Small intestine (tissue), 16 donors: ENCODE measurements at places on chromosomes 3 and 15.

GRCh38 chr3:167940241-167940640 lies 155.5 kb downstream of the GOLIM4 start:
- DNase-seq, result no peak

DNA sequence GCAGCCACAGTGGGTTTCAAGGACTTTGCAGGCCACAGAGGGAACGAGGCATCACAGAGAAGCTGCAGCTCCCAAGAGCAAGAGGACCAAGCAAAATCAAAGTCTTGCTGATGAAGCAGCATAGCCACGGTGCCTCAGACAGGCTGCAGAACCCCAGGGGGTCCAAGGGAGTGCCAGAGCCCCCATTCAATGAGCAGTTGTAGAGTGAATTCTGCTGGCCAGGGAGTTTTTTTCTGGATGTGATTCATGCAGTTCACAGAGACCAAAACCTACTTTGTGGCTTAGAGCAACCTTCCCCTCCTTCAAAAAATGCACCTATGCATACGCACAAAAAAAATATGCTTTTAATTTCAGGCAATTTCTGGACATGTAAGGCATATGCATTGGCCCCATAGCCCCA lies 409.0 kb downstream of the VPS13C start:
- no peak for DNase-seq

DNA sequence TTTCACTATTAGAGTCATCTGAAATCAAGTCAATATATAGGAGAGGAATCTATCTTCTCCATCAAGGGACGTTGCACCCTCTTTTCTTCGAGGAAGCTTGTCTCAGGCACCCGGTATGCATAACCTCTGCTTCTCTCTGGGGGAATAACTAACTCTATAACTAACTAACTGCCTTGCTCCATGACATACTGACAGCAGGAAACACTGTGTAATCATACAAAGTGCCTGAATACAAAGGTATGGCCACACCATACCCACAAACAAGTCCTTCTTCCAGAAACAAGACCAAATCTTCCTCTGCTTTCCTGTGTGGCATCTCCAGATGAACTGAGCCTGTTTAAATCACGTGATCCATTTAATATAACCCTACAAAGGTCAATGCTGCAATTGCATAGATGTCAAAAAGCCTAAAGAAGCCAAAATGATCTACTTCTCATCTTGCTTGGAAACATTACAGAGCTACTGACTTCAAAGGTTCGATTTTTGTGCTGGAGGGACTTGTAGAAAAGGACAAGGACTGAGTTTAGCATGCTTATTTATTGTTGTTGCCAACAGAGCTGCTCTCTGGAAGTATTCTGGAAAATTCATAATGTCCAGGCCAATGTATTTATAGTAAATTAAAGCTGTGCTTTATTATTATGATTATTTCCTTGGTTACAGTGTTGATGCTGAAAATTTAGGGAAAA lies 380.5 kb downstream of the FOXP1 start:
- DNase-seq, result no peak

GRCh38 chr3:58630076-58630709 lies 36.4 kb downstream of the FAM3D start:
- peak; percentile 83 for DNase-seq

DNA sequence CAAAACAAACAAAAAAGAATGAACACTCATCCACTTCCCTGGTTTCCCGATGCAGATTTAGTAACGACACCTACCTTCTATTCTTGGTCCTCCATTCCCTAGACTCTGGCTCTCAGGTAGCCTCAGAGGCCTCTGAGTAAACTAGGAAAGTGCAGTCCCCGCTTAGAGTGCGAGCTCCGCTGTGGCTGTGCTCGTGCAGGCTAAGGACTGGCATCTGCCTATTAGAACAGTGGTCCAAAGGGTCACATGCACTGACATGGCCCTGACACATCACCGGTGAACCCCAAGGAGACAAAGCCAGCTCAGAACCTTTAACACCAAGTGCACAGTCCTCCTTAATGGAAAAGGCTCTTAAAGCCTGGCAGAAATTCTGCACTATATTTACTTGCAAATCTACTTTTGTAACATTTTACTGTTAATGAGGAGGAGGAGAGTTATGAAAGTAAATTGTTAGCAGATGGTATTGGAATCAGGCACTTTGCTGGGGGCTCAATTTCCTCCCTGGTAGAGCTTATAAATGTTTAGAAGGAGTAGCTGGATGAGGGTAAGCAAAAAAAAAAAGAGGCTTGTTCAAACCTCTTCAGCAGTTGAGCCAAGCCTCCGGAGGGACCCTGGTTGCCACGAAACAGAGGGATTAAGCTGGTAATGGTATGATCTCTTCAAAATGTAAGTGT lies 31.1 kb downstream of the VGLL4 start:
- DNase-seq, result no peak

DNA sequence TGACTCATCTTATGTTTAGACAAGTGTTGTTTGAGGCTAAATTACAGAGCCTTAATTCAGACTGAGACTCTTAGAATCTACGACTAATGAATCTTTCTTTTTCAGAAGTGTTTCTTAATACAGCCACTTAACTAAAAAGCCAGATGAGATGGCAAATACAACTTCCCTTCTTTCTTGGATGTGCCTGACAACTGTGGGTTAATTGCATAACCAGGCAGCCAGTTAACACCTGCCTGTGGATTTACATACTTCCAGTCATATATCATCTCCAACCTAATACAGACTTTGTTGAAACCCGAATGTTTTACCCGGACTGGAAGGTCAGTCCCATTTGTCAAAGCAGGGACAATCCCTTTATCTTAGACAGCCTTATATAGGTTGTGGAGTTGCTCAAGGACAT lies 297.6 kb downstream of the VPS13C start:
- DNase-seq, result no peak

DNA sequence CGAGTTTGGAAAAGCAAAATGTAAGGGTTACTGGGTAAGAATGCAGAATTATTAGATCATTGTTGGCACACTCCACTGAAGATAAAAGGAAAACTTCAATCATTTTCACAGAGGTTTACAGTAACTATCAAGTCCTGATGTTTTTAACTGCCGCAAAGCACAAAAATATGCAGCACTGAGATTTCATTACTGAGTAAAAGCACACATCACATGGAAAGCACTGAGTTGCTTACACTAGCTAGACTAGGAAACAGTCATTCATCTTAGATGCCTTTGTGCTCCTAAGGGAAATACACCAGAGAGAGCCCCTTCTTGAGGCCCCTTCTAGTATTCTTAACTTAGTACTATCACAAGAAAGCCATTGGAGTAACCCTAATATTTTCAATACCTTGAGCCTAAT lies 11.8 kb upstream of the P2RY1 start:
- no peak for DNase-seq

- peak; percentile 79 for DNase-seq
These were observed 9.3 kb upstream of the NR2E3 start for GRCh38 chr15:71800835-71801745.

GRCh38 chr15:41251411-41251810 lies 20.3 kb downstream of the CHP1 start:
- DNase-seq, result no peak

- no peak for DNase-seq
These were observed 64.8 kb downstream of the NTRK3 start for GRCh38 chr15:88191812-88192165.

DNA sequence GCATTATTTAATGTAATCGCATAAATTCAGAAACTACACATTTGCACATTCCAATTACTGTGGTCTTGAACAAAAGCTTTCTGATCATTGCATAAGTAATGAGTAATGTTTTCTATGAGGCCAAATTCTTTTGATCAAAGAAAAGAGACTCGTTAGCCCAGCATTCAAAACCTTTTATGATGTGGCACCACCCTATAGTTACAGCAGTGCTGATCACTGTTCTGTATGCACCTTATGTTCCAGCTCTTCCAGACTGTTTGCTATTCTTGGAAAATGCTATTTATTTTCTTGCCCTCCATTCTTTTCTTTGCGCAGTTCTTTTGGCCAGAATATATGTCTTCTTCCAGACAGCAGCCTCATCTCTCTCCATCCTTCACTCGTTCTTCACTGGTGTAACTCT lies 42.3 kb downstream of the MAP3K13 start:
- no peak for DNase-seq

GRCh38 chr3:142337994-142338393 lies 109.8 kb downstream of the XRN1 start:
- DNase-seq, result no peak

GRCh38 chr3:107657971-107658370 lies 135.2 kb downstream of the BBX start:
- DNase-seq, result no peak

DNA sequence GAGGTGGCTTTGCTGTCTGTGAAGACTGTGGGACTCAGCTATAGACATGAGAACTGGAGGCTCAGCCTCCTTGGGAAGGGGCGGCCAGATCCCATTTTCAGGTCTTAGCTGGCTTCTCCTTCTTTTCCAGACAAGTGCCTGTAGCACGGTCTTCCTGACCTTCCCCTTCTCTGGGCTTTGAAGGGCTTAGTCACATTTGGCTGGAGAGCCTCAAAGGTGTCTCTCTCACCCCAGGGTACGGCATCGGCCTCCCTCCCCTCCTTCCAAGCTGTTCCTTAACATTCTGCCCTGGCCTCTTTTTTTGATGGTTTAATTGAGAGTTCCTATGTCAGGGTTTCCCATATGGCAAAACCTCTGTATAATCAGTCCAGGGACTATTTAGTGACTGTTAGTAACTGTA lies 242.7 kb downstream of the THSD4 start:
- DNase-seq, result no peak

DNA sequence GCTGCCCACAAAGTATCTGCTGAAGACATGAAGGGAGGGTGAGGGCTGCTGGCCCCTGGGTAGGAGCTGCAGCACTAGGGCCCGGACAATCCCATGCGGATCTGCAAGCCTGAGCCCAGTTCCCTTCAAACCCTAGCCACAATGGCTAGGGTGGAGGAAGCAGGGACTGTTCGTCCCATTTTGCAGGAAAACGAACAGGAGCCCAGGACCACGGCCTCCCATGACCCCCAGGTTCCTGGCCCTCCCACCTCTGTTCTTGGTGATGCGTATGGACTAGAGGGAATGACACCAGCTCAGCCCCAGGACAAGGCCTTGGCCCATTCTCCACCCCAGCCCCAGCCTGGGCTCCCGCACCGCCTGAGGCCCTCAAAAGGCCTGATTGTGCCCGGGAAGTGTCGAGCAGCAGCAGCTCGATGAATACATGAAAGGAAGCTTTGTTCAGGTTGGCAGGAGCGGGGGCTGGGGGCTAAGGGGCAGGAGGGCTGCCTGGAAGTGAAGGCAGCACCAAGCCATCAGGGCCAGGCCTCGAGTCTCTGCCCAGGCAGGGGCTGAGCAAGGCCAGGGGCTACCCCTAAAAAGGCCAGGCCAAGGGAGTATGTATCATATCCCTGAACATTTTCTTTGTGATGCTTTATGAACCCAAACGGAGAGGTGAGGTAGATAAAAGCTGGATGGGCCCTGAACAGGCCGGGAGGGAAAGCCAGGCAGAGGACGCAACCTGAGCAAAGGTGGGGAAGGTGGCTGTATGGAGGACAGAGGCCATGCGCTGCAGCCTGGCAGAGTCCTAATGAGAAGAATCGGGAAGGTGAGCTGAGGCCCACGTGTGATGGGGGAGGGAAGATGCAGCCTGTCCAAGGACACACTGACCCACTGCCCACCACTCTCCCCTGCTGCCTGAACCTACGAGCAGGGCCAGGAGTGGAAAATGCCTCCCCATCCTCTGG lies 12.2 kb downstream of the SEMA7A start:
- DNase-seq, result no peak

DNA sequence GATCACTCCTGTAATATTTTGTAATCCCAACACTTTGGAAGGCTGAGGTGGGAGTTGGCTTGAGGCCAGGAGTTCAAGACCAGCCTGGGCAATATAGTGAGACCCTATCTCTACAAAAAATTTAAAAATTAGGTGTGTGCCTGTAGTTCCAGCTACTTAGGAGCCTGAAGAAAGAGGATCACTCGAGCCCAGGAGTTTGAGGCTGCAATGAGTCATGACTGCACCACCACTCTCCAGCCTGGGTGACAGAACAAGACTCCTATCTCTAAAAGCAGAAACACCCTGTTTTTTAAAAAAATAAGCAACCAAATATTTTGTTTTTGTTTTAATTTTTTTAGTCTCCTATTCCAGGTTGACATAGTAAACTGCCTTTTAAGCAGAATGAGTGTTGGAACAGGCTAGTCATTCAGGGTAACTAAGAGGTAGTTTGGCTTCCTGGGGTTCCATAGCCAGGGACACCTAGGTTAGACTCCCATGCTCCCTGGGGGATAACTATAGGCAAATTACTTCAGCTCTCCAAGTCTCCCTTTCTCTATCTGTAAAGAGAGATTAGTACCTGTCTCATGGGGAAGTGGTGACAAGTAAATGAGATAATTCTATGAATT lies 114.6 kb upstream of the C15orf61 start:
- no peak for DNase-seq

GRCh38 chr3:9211155-9211950 lies 38.1 kb downstream of the SRGAP3 start:
- DNase-seq, result no peak

DNA sequence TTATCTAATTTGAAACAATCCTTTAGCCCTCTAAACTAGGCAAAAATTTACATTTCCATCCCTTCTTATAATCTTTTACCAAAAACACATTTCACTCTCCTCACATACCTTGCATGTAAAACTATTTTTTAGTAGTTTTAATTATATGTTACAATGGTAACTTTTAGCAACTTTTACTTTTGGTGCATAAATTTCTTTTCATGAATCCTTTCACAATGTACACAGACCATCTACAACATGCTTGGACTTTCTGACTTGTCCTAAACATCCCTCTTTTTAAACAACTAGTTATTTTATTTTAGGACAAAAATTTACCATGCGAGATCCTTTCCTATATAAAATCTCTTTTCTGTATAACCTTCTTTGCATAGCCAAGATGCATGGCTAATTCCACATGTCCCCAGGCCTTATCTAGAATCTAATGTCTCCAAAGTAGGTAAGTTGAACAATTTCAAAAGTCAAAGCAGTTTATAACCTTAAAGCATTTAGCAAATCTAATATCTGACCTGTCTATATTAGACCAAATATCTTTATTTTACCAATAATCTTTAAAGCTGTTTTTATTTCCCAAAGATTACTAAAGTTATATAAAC lies 14.4 kb upstream of the ALDH1L1 start:
- DNase-seq, result no peak

GRCh38 chr15:101138913-101139880 lies 112.7 kb downstream of the CHSY1 start:
- DNase-seq, result no peak

DNA sequence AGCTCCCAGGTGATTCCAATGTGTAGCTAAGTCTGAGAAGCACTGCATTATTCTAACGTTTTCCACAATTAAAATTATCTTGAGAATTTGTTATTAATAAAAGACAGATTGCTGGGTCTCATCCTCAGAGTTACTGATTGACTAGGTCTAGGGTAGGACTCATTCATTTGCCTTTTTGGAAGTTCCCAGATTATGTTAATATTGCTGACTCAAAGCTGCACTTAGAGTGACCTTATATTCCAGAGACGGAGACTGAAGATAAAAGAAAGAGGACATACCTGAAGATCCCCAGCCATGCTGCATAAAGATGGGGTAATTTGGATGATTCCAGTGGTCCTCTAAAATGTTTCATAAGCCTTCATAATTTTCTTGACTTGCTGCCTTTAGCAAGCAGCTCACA lies 81.8 kb downstream of the PLSCR2 start:
- no peak for DNase-seq

GRCh38 chr3:183449391-183449790 lies 21.0 kb upstream of the MCF2L2 start:
- DNase-seq, result no peak

GRCh38 chr3:33447958-33448357 lies 7.8 kb upstream of the UBP1 start:
- no peak for DNase-seq

GRCh38 chr15:28078191-28078719 lies 20.9 kb downstream of the OCA2 start:
- DNase-seq, result no peak

GRCh38 chr3:34065901-34066300 lies 267.5 kb downstream of the PDCD6IP start:
- no peak for DNase-seq

- no peak for DNase-seq
These were observed 85.3 kb downstream of the DPH6 start for GRCh38 chr15:35460616-35461015.
